ENCODE measurements at places on chromosomes 3 and 15.
A peak's percentile ranks its signal among the peaks of the same experiment; 100 is the strongest.

DNA sequence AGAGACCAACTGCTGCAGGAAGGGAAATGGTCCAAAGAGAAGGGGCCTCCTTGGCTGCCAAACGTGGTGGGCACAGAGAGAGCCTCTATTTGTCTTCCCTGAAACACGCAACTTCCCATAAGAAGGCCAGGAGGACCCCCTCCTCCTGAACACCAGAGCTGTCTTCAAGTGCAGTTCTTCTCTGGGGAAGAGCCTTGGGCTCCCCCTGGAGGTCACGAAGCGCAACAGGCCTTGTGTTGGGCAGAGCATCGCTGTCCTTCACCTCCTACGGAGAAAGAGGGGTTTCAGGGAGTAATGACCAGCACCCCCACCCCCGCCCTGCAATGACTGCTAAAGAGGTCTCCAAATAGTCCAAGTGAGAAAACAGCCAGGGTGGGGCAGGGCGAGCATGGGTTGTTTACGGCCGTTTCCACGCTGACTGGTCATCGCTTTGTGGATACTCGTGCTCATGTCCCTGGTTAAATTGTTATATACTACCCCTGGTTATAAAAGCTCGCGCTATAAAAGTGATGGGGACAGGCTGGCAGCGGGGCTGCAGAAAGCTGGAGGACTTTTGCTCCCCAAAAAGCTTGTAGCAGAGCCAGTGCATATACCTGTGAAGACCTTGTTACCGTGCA is 397.5 kb upstream of the ATP10A start:
- no peak for ATAC-seq

GRCh38 chr3:149727656-149728055 is 24.6 kb downstream of the COMMD2 start:
- no peak for ATAC-seq

DNA sequence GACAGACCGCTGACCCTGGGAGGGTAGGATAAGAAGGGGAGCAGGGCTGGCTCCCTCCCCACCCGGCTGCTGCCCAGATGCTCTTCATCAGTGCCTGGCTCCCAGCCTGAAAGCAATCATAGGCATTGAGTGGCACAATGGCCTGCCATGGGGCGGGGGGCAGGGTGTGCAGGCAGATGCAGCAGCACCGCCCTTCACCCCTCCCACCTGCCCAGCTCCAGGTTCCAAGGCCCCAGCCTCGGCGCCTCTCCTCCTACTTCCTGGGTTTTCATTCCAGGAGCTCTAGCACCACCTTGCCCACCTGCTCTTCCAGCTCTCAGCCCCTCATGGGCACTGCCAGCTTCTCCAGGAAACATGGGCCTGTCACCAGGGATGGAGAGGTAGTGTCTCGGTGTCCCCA is 101.7 kb downstream of the MEGF11 start:
- no peak for ATAC-seq

GRCh38 chr3:143234526-143234925 is 115.0 kb downstream of the CHST2 start:
- ATAC-seq = no peak

GRCh38 chr3:140164922-140165590 is 230.1 kb downstream of the CLSTN2 start:
- ATAC-seq = peak; percentile 29

DNA sequence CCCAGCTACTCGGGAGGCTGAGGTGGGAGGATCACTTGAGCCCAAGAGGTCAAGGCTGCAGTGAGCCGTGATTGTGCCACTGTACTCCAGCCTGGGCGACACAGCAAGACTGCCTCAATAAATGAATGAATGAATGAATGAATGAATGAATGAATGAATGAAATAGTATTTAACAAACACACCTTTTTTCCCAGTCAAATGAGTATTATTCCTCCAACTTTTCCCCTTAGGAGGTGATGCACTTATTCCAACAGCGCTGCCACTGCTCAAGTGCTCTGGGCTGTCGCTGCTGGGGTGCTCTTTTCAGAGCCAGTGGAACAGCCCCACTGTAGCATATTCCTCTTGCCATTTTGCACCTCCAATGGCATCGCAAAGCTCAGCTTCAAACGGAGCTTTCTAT is 66.8 kb upstream of the RAD18 start:
- no peak for ATAC-seq

DNA sequence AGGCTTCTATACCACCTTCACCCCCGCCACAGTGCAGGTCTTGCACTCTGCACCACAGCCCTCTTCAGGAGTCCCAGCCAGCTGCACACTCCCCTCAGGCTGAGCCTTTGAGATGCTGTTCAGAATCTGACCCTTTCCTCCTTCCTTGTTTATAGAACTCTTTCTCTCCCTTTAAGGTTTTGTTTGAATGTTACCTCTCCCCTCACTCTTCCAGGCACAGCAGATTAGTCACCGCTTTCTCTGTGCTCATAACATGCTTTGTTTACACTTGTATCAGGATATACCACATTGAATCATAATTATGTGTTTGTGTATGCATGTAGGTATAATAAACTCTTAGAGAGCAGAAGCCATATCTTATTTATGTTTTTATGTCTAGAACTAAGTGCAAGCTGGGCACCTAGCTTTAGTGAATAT is 168.4 kb upstream of the BCL6 start:
- peak; percentile 87 for ATAC-seq

GRCh38 chr3:180548050-180548449 is 53.9 kb upstream of the TTC14 start:
- ATAC-seq = no peak

GRCh38 chr15:58947179-58947578 is 13.7 kb upstream of the SLTM start:
- ATAC-seq = no peak

DNA sequence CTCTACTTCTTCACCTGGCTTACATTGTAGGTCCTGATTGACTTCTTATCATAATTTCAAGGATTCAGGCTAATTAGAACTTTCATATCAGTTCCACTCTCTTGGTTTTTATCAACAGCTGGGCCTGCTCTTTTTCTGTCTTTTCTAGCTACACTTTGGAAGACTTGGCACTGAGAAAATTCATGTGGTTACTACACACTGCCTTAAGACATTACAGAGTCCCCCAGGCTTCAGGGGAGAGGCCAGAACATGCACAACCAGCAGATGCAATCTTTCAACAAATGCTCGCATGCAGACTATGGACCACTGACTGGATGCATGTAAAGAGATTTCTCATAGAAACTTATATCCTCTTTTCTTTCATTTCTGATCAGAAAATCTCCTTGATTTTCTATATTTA is 423.5 kb downstream of the TUSC7 start:
- ATAC-seq = no peak
